ENCODE measurements at places on chromosomes 5 and 9.

- no peak for DNase-seq
Measured at GRCh38 chr9:13479096-13479495, 199.6 kb upstream of the MPDZ start.

GRCh38 chr5:67204821-67205220 lies 8.2 kb upstream of the CD180 start:
- no peak for DNase-seq

- no peak for DNase-seq
Measured at GRCh38 chr9:84894859-84895258, 225.3 kb downstream of the NTRK2 start.

GRCh38 chr5:62281411-62281810 lies 24.6 kb upstream of the KIF2A start:
- no peak for DNase-seq

DNA sequence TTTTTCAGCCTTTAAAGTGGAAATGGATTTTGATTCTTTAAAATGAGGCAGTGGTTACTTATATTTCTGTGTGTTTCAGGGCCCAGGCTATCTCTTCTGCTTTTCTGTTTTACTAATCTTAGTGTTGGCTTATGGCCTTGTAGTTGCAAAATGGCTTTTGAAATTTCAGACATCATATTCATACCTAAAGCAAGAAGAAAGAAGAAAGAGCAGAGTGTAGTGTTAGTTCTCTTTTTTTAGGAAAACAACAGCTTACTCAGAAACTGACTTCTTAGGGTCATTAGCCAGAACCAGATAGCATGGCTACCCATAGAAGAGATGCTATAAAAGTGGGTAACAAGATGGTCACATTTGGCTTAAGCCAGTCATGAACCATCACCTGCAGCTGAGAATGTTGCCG lies 20.9 kb downstream of the ZBED3 start:
- DNase-seq, result no peak

- no peak for DNase-seq
Measured at GRCh38 chr5:94618029-94618492, 343 bp downstream of the KIAA0825 start.

DNA sequence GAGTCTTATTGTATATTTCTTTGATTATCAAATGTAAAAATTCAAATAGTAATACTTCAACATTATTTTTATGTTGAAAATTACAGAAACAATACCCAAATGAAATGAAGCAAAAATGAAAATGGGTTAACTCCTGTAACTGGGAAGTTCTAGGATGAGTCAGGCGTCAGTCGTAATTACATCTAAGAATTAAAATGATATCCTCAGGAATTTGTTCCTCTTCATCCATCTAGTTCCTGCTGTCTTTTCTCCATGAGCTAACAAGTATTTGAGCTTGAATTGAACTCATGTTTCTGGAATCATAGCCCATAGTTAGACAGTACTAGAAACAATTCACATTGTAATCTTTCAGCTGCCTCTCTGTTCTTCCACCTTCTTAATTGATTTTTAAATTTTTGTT lies 568.3 kb upstream of the TLE4 start:
- no peak for DNase-seq

DNA sequence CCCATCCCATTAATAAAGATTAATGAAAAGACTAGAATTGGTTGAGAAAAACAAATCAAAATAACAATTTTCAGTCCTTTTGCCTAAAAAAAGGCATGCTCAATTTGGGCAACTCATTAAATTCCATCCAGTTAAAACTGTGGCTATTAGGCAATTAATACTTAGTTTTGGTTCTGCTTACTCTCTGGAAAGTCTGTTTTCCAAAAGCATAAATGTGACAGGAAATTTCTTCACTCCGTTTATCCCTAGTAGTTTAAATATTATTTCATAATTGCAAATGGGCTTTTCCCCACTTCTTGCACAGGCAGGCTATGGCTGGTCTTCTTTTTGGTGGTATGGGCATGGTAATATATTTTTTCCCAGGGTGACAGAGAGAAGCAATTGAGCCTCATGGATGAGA lies 373.3 kb upstream of the KLF4 start:
- DNase-seq, result no peak

GRCh38 chr9:22047596-22047995 lies 38.5 kb upstream of the CDKN2B start:
- no peak for DNase-seq

DNA sequence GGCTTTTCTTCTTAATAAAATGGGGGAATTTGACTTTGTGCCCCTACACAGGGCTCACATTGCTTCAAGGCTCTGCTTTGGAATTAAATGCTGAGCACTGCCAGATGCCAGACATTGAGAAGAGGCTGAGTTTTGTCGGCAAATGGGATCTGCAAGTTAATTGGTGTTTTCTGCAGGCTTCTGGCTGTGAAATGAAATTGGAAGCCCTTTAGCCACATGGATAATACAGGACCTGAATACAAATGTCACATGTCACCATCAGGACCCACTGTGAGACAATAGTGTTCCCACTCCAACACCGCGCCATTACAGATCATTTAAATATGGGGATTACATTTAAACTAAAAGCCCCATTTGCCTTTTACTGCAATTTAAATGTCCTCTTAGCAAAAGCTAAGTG lies 164.4 kb downstream of the ZSWIM6 start:
- no peak for DNase-seq

DNA sequence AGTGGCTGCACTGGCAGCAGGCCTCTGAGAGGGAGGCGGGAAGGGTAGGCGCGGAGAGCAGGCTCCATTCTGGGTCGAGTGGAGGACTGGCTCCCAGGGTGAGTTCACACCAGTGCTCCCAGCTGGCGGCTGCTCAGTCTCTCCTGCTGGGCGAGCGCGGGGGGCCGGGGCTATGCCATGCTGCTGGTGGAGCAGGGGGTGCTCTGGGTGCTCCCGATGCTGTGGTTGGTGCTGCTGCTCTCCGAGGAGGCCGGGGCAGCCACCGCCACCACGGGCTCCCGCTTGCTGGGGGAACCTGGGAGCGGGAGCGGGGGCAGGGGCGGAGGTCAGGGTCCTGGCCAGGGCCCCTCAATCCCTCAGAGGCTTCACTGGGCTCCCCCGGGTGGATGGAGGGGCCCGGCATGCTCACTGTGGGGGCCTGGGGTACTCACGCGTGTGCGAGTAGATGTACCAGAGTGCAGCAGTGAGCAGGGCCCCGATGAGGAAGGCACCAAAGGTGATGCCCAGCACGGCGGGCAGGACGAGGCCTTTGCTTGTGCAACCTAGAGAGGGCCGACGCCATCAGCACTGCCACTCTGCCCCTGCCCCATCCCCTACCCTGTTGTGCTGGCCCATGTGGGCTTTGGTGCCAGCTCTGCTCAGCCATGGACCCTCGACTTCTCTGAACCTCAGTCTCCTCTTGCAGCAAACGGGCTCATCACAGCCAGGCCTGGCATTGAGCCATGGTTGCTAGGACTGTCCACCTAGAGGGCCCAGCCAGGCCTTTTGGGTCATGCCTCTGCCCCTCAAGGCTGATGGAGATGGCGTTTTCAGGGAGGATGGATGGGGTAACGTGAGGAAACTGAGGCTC lies 13.1 kb downstream of the FPGS start:
- DNase-seq, result no peak

GRCh38 chr9:91163773-91164471 lies 197.8 kb downstream of the AUH start:
- DNase-seq, result no peak
